IgD-negative memory B cell (primary cell): ENCODE measurements at places on chromosomes 13 and 19. TPM values are rescaled to one million over a fixed set of nuclear protein-coding genes. Genes with fewer than 3 reads are reported as not detected.

Gene SULT2A1
- not detected for polyA plus RNA-seq

Gene TFDP1
- polyA plus RNA-seq, result 66.9 TPM

Gene SHC2
- polyA plus RNA-seq, result not detected

Gene CKM
- polyA plus RNA-seq, result not detected

Gene C19orf81
- polyA plus RNA-seq, result 1.3 TPM

Gene SLC10A2
- polyA plus RNA-seq, result not detected

Gene LRP3
- not detected for polyA plus RNA-seq

Gene ZNF574
- 24.8 TPM for polyA plus RNA-seq

Gene TEX29
- not detected for polyA plus RNA-seq

Gene ZNF723
- polyA plus RNA-seq, result not detected

Gene CCDC106
- polyA plus RNA-seq, result 16.0 TPM

Gene ZNF229
- polyA plus RNA-seq, result 1.4 TPM

Gene RGL3
- 2.4 TPM for polyA plus RNA-seq

Gene ZNF14
- 7.2 TPM for polyA plus RNA-seq

Gene COX7A1
- polyA plus RNA-seq, result not detected

Gene AP2S1
- 76.8 TPM for polyA plus RNA-seq

Gene CLC
- not detected for polyA plus RNA-seq

Gene CNFN
- 42.5 TPM for polyA plus RNA-seq

Gene KRTDAP
- not detected for polyA plus RNA-seq

Gene PRODH2
- polyA plus RNA-seq, result not detected

Gene MBD3L2
- polyA plus RNA-seq, result not detected

Gene GPR183
- 494 TPM for polyA plus RNA-seq

Gene SPRY2
- polyA plus RNA-seq, result not detected

Gene DPP9
- polyA plus RNA-seq, result 40.5 TPM
